ENCODE measurements at places on chromosomes 6 and 20. TPM values are rescaled to one million over a fixed set of nuclear protein-coding genes. Genes with fewer than 3 reads are reported as not detected.

ZFP57 gene
- 0.24 TPM for total RNA-seq

XKR7 gene
- total RNA-seq = not detected

CD40 gene
- 10.5 TPM for total RNA-seq

SYNDIG1 gene
- total RNA-seq = 1.8 TPM

LINC00237 gene
- not detected for total RNA-seq

RAMACL gene
- 3.4 TPM for total RNA-seq

OPRM1 gene
- not detected for total RNA-seq

ACTL10 gene
- 2.3 TPM for total RNA-seq

NKX2-4 gene
- total RNA-seq = not detected

NKX2-2 gene
- total RNA-seq = not detected

GPR31 gene
- not detected for total RNA-seq
